ENCODE measurements at places on chromosomes 11 and 22.
A peak's percentile ranks its signal among the peaks of the same experiment; 100 is the strongest.

- DNase-seq: peak; percentile 64
Measured at GRCh38 chr22:45284705-45285262, at the start of gene UPK3A. TSS of gene UPK3A (plus strand) at chr22:45284949. CDS start at chr22:45285014, 65 bp downstream.

DNA sequence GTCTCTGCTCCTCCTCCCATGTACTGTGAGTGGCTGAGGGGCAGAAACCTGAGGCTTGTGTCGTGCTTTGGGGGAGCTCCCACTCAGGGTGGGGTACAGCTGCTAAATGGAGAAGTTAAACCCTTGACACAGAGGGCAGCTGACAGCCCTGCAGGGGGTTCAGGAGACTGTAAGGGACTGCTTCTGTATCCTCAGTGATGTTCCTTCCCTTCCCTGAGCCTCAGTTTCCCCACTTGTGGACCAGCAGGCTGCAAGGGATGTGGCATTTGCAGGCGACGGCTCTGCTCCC lies 15.6 kb downstream of the SYNGR1 start:
- DNase-seq: no peak

GRCh38 chr11:29781268-29781667 lies 235.6 kb downstream of the KCNA4 start:
- no peak for DNase-seq

DNA sequence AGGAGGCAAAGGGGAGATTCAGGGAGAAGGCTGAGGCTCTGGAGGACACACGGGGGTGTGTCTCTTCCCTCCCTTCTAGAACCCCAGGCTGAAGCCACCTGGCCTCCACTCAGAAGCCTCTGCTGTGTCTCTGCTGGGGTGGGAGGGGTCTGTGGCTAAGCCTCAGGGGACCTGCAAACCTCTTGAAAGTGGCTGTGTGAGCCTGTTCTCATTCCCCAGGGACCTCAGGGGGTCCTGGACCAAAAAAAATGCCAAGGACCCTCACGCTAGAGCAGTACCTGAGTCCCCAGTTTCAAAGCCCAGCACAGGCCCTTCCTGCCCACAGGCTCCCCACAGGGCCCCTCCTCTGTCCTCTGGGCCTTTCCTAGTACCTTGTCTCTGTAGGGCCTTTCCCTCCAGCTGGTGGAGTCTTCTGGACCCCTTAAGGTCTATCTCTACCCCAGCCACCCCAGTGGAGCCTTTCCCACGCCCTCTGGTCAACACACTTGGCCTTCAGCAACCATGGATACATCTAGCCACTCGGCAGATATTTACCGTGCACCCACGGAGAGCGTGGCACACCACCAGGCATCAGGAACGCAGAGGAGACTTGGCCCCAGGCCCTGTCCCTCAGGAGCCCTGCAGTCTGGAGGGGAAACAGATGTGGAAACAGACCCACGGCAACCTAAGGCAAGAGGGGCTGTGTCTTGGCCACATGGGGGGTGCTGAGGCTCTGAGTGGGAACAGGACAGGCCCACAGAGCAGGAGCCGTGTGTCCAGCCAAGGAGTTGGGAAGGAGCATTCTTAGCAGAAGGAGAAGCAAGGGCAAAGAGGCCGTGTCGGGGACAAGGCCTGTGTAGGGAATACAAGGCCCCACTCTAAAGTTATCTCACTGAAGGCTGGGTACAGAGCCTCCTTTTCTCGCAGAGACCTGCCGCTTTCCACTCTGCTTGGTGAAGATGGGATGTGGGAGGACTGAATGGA lies 18.5 kb downstream of the PLA2G6 start:
- no peak for DNase-seq

DNA sequence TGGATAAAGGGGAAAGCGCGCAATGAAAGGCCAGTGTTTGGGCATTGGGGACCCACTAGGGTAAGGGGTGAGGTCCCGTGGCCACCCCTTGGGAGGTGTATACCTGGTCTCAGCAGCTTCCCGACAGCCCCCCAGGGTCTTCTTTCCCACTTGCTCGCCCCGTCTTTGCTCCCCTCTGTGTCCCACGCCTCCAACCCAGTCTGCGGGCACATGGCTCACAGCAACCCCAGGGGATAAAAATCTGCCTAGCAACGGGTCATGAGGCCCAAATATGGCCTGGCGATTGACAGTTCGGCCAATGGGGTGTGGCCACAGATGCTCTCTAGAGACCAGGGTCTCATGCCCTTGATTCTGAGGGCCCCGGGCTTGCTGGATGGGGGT lies 41.6 kb downstream of the AHNAK start:
- DNase-seq: no peak

- no peak for DNase-seq
Measured at GRCh38 chr22:26708256-26709009, 51.0 kb downstream of the MIAT start.

DNA sequence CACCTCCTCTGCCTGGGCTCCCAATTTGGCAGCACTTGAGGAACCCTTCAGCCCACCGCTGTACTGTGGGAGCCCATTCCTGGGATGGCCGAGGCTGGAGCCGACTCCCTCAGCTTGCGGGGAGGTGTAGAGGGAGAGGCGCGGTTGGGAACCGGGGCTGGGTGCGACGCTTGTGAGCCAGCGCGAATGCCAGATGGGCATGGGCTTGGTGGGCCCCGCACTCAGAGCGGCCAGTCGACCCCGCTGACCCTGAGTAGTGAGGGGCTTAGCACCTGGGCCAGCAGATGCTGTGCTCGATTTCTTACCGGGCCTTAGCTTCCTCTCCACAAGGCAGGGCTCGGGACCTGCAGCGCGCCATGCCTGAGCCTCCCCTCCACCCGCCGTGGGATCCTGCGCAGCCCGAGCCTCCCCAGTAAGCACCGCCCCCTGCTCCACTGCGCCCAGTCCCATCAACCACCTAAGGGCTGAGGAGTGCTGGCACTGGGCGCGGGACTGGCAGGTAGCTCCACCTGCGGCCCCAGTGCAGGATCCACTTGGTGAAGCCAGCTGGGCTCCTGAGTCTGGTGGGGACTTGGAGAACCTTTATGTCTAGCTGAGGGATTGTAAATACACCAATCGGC lies 58.3 kb upstream of the DEFB108B start:
- DNase-seq: no peak

- DNase-seq: no peak
Measured at GRCh38 chr22:24205438-24206195, 24.3 kb downstream of the SUSD2 start.

DNA sequence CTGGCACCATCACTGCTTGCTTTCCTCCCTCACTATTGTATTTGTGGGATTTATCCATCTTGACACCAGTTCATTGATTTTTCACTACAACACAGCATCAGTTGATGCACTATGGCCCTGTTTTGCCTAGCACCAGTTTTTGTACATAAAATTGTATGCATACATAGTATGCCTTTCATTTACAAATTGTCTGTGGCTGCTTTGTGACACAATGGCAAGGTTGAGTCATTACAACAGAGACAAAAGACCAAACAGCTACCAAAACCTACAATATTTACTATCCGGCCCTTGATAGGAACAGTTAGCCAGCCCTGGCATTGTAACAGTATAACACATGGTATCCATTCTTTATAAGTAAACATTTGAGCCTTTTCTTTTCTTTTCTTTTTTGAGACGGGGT lies 150.3 kb downstream of the LDLRAD3 start:
- DNase-seq: no peak

- DNase-seq: no peak
Measured at GRCh38 chr11:130308059-130308458, 6.7 kb downstream of the ZBTB44 start.

DNA sequence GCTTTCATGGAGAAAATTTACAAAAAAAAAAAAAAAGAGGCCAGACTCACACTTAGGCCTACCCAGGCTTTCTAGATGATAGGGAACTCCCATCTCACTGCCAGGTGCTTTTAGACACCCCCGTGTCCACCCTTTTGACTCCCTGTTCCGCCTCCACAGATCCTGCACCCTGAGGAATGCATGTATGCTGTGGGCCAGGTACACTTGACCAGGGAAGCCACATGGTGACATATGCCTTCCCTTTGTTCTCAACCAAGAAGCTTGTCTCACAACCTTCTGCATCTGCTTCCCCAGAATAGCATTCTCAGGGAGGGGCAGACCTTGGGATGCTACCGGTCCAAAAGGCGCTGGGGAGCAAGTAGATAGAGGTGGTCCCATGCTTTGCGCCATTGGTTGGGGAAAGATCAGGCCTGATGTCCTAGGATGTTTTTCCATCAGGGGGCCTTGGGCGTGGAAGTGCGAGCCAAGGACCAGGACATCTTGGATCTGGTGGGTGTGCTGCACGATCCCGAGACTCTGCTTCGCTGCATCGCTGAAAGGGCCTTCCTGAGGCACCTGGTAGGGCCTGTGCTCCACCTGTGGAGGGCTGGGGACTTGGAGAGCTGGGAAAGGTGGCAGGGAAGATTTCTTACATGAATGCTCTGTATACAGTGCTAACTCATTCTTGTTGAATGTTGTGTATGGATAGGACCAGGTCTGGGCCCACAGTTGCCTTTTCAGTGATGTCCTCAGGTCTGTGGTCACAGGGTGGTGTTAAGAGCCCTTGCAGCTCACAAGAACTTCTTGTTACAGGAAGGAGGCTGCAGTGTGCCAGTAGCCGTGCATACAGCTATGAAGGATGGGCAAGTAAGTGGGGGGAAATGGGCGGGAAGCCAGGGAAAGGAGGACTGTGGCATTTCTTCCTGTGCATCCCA lies 7.5 kb downstream of the HMBS start:
- DNase-seq: no peak

- no peak for DNase-seq
Measured at GRCh38 chr22:25777870-25778269, 35.9 kb downstream of the MYO18B start.

DNA sequence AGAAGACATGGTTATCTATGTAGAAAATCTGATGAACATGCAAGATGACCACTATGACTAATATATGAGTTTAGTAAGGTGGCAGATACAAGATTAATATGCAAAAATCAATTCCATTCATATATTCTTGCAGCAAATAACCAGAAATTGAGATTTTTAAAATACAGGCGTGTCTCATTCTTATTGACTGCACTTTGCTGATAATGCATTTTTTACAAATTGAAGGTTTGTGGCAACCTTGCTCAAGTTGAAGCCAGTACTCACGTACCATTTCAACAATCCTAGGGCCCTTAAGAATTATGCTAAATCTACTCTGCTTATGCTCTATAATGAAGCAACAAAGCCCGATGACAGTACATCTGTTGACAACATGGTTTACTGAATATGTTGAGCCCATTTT lies 104.6 kb downstream of the KCNQ1OT1 start:
- no peak for DNase-seq

GRCh38 chr11:111672949-111673348 lies 70.7 kb downstream of the SIK2 start:
- DNase-seq: no peak

GRCh38 chr11:2515401-2516275 lies 70.8 kb downstream of the KCNQ1 start:
- no peak for DNase-seq

GRCh38 chr11:128361451-128362020 lies 225.8 kb downstream of the ETS1 start:
- no peak for DNase-seq

DNA sequence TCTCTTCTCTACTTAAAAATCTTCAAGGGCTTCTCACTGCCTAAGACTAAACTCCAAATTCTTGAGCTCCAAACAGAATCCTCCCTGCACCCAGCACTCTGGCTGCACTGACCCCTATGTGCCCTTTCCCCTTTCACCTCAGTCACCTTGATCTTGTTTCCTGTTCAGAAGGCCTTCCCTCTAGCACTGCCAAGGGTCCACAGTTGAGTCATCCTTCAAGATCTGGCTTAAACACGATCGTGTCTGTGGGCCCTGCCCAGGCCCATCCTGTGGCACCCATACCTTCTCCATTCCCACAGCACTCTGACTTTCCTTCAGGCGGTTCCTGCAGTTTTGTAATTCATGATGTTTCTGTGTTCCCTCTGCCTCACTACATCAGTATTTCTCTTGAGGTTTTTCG lies 129.2 kb downstream of the ARL14EP start:
- no peak for DNase-seq

- DNase-seq: no peak
Measured at GRCh38 chr11:19525714-19526113, 186.9 kb upstream of the NAV2 start.

DNA sequence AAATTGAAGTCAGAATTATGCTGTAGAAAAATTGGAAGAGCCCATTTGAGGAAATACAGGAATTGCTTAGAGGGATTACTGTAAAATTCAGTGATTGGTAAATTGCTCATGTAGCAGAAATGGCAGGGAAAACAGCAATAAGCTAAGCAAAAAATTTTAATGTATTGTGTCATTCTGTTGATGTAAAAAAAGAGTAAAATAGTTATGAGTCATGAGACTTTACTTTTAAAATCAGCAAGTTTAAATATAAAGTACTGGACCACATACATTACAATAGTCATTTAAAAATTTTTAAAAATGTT lies 10.4 kb downstream of the PDHX start:
- DNase-seq: no peak

GRCh38 chr11:128488471-128488870 lies 98.9 kb downstream of the ETS1 start:
- DNase-seq: no peak

DNA sequence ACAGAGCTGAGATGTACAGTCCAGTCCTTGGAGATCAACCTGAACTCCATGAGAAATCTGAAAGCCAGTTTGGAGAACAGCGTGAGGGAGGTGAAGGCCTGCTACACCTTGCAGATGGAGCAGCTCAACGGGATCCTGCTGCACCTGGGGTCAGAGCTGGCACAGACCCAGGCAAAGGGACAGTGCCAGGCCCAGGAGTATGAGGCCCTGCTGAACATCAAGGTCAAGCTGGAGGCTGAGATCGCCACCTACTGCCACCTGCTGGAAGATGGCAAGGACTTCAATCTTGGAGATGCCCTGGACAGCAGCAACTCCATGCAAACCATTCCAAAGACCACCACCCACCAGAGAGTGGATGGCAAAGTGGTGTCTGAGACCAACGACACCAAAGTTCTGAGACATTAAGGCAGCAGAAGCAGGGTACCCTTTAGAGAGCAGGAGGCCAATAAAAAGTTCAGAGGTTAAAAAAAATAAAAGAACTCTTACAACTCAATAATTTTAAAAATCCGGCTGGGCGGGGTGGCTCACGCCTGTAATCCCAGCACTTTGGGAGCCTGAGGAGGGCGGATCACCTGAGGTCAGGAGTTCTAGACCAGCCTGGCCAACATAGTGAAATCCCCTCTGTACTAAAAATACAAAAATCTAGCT lies 69.9 kb upstream of the RTL6 start:
- DNase-seq: peak; percentile 51

GRCh38 chr22:50422961-50423815 lies 51.6 kb downstream of the SBF1 start:
- DNase-seq: no peak

- DNase-seq: no peak
Measured at GRCh38 chr22:30612789-30613188, 5.8 kb downstream of the TCN2 start.

DNA sequence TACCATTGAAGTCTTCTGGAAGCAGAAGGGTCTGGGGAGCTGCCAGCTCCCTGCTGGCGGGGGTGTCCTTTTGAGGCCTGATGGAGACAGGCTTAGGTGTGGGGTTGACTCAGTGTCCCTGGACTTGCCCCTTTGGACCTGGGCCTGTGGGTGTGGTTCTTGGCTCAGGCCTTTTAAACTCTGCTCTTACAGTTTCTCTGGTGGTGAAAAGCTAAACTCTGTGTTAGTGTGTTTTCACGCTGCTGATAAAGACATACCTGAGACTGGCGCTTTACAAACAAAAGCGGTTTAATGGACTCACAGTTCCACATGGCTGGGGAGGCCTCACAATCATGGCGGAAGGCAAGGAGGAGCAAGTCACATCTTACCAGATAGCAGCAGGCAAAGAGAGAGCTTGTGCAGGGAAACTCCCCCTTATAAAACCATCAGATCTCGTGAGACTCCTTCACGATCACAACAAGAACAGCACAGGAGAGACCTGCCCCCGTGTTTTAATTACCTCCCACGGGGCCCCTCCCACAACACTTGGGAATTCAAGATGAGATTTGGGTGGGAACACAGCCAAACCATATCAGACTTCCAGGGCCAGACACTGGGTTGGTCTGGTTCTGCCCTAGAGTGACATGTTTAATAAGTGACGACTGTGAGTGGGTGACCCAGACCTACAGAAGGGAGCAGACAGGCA lies 26.5 kb downstream of the GRAMD4 start:
- DNase-seq: no peak
